CD4-positive, CD25-positive, alpha-beta regulatory T cell (primary cell): ENCODE measurements at places on chromosomes 2 and 18. TPM values are rescaled to one million over a fixed set of nuclear protein-coding genes. Genes with fewer than 3 reads are reported as not detected.

Gene ZAP70
- 431 TPM for total RNA-seq

Gene CLEC4F
- total RNA-seq, result not detected

Gene PTPRN
- total RNA-seq, result not detected

Gene IL37
- total RNA-seq, result not detected

Gene C18orf54
- 2.7 TPM for total RNA-seq

Gene MAP3K19
- total RNA-seq, result not detected

Gene DSG1
- not detected for total RNA-seq

Gene CCDC148
- total RNA-seq, result not detected

Gene G6PC2
- total RNA-seq, result not detected

- no peak for DNase-seq
These were observed 11.9 kb downstream of the CAPN10 start for GRCh38 chr2:240598311-240598911.

DNA sequence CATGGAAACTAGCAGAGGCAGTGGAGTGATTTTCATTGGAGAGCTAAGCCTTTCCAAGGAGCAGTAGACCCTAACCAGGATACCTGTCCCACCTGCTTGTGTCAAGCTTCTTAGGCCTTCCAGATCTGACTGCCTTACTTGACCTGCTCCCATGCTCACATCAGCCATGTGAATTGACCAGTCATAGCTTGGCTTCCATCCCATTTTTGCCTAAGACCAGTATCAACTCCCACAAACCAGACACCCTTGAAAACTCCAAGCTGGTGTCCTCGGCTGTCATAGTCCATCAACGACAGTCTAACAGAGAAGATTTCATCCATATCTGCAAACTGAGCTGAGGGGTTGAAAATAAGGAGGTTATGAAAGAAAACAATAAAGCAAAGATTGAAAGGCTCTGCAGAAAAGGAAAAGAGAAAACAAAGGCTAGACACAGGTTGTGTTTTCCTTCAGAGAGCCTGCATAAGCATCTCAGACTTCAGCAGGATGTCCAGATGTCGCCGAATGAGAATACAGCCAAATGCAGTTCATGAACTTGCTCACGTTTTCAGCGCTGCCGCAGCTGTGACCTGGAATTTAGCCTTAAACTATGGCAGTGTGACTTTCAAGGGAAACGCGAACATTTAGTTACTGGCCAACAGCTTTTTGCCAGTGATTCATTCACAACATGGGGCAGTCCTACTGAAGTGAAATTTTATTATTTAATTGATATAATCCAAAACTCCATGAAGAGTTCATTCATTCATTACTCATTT, 868.1 kb upstream of the ID2 start:
- no peak for DNase-seq

DNA sequence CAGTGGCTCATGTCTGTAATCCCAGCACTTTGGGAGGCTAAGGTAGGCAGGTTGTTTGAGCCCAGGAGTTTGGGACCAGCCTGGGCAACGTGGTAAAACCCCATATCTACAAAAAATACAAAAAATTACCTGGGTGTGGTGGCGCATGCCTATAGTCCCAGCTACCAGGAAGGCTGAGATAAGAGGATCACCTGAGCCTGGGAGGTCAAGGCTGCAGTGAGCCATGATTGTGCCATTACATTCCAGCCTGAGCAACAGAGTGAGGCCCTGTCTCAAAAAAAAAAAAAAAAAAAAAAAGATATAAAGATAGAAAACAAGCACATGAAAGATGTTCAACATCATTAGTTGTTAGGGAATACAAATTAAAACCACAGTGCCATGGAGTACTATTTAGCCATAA, 65.3 kb upstream of the UGP2 start:
- no peak for DNase-seq

DNA sequence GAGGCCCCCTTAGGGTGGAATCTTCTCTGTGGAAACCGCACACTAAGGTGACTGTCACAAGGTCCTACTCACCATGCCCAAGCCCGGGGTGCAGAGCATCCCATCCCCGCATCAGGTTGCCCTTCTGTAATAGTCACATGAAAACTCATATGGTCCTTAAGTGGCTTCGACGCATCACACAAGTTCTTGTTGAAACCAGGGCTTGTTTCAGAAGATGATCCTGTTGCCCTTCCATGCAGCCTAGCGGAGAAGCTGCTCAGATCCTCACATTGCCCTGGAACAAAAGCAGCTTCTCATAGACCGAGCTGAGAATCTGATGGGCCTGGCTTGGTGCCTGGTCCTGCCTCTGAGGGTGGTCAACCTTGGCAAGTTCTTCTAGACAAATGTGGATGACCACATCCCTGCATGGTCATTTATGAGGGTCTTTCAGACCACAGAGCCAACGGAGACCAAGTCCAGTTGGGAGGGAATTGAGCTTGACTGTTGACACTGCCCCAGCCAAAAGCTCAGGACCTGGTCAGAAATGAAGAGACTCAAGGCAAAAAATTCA, 54.1 kb downstream of the PDCL3 start:
- DNase-seq, result no peak

GRCh38 chr2:189236066-189236465, 56.5 kb upstream of the COL5A2 start:
- no peak for DNase-seq

DNA sequence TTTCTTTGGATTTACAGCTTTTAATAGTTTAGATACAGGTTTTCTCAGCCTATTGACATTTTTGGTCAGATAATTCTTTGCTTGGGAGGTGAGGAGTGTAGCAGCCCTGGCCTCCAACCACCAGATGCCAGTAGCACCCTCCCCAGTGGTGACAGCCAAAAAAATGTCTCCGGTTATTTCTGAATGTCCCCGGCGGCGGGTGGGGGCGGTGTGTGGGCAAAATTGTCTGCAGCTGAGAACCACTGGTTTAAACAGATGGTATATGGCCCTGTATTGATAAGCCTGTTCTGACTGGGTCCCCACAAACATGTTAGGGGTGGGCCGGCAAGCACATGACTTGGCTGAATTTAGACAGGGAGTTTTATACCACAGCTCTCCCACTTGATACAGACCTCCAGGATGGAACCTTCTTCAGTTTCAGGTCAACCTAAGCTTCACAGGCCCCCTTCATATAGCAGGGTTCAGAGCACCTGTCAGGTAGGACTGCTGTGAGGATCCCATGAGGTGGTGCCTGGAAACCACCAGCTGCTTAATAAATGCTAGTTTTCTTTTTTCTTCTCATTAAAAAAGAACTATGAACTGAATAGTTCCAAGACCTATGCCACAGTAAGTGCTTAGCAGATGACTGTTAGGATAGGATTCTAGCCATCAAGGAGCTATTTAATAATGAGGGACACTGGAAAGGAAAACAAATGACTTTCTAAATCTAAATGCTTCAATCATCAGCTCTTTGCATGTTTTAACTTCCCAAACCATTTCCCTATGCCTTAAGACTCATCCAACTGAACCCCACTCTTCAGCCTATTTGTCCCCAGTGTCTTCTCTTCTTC, 18.1 kb downstream of the LPIN2 start:
- peak; percentile 70 for DNase-seq

DNA sequence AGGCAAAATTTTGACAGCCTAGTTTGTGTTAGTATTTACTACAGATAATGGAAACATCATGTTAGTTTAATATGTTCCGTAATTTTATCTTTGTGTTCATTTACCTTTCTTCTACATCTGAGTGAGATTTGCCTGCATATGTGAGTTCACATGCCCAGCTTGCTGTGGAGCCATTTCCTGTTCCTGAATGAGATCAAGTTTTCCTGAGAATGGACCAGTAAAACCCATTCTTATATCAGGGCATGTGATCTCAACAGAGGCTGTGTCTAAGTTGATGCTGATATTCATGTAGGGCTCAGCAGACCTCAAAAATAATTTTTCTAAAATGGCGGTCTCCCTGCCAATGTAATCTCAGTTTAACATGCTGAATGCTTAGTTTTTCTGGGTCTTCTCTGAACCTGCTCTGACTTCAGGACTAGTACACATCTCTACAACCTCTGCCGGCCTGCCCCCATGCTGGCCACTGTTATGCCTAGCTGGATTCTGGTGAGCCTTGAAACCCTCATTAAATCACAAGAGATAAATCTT, 1.0 kb downstream of the IL1A start:
- DNase-seq, result no peak

DNA sequence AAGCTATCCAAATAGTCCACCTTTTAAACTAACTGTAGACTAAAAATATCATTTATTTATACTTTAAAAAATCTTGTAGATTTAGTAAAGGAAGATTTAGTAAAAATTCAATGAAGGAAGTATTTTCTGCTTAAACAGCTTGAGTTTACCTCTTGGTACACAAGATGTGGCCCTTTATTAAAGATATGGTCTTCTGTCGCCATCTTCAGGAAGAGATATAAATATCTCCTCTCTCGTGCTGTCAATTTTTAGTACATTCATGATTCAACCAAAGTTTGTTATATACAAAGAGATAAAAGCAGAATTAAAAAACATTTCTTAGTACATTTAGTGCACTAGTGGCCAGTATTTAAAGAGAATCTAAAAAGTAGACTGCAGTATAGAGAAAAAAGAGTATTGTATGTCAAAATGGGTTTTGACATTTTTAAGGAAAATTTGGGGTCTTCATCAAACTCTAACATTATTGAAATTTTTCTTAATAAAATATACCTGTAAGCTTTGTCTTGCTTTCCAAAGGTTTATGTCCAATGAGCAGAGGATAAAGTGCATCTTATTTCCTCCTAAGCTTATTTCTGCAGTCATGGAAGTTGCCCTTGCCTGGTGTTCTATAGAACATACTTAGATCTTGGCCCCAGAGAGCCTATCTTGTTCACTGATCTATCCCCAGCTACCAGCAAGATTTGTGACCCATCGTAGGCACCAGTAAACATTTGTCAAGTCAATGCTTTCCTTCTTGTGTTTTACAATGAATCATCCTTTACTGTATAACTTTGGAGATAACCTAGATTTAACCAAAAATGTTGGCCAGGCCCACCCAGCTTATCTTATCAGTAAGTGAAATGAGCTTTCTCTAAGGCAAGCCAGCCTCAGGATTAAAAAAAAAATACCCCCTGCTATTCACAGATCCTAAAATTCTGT, 18.5 kb upstream of the EML6 start:
- peak; percentile 73 for DNase-seq

DNA sequence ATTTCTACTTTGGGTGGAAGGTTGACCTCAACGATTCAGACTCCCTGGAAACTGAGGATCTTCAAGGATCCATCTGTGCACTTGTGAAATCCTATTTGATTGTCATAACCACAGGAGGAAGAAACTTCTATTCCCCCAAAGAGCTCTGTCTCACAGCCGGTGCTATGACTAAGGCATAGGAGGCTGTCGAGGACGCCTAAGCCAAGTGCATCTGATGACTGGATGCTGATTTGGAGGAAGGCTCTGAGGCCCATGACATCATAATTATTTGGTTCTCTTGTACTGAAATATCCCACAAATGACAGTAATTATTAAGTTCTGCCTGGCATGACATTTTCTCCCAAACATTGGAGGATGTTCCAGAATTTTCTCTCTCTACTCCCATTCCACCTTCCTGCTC, 13.8 kb upstream of the KCNF1 start:
- no peak for DNase-seq

- no peak for DNase-seq
These were observed 9.7 kb upstream of the ECEL1 start for GRCh38 chr2:232497348-232497747.

GRCh38 chr18:62979176-62979575, 263.8 kb downstream of the PHLPP1 start:
- no peak for DNase-seq

- no peak for DNase-seq
These were observed 84.3 kb upstream of the MAP4K4 start for GRCh38 chr2:101613056-101613704.

DNA sequence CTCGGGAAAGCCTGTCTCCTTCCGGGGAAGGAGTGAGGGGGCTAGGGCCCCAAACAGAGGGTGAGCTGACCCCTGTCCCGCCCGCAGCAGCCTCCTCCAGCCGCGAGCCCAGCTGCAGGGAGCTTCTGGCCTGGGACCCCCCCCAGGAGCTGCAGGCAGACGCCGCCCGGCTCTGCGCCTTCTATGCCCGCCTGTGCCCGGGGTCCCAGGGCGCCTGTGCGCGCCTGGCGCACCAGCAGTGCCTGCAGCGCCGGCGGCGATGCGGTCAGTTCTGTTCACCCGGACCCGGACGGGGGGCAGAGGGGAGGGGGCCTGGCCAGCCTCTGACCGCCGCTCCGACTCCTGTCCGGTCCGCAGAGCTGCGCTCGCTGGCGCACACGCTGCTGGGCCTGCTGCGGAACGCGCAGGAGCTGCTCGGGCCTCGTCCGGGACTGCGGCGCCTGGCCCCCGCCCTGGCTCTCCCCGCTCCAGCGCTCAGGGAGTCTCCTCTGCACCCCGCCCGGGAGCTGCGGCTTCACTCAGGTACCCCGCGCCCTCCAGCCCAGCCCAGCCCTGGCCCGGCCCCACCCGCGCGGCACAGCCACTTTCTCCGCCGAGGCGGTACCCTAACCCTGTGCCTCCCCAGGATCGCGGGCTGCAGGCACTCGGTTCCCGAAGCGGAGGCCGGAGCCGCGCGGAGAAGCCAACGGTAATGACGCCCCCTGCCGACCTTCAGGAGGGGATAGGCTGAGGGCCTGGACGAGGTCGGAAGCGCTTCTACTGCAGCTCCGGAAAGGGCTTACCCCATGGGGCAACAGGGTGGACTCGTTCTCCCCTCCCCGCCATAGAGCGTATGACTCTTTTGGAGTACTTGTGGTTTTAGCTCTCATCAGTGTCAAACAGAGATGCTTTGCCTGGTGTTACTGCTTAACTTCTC, 2.0 kb upstream of the CHRND start:
- DNase-seq, result no peak

DNA sequence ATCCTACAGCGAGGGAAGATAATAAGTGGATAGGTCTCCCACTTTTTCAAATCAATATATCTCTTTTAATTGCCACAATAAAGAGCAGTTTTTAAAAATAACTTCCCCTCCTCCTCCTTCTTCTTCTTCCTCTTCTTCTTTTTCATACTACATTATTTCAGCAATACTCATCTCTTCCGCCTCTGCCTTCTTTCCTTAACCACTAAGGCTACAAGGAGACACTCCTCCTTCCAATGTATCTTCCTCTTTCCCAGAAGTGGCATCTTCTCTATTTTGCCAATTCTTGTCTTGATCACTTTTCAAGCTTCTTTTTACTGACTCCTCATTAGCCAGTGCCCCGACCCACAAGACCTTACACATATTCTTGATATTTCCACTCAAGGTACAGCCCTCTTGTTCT, 546.6 kb upstream of the CHAC2 start:
- DNase-seq, result no peak

DNA sequence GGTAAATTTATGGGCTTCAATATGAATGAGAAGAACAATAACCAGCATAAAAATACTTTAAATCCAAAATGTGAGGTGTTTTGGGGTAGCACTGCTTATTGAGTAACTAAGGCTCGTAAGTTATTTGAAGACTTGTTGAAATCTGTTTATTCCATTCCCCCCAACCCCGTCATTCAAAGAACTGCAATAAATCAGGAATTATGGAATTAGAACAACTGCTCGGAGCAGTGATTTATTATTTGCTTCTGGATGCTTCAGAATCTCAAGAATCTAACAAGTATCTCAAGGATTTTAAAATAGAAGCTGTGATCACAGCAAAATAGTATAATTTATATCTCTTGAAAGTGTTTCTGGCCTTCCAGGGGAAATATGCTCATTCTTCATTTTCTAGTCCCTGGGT, 86.8 kb downstream of the EML6 start:
- no peak for DNase-seq

- DNase-seq, result no peak
These were observed 23.4 kb downstream of the BCL11A start for GRCh38 chr2:60529785-60530627.

- no peak for DNase-seq
These were observed 44.7 kb downstream of the ABCB11 start for GRCh38 chr2:168986398-168986943.
